Adipocyte (in vitro differentiated cells): ENCODE measurements at places on chromosomes 2 and 18.

DNA sequence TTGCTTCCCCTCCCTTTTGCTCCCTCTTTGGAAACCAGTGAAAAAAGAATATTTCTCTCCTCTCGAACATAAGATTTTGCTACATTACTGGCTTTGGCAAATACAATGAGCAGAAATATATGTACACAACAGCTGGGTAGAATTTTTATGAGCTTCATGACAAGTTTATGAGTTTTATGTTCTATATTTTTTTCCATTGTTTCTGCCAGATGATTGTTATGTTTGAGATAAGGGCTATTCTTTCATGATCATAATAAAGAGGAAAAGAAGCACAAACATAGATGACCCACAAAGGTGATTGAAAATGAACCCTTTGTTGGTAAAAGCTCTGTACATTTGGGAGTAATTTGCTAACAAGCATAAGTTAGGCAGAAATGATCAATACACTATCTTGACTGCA is 14.8 kb upstream of the TFPI start:
- no peak for DNase-seq

- DNase-seq: no peak
These were observed 18.9 kb downstream of the TTR start for GRCh38 chr18:31610286-31611205.

DNA sequence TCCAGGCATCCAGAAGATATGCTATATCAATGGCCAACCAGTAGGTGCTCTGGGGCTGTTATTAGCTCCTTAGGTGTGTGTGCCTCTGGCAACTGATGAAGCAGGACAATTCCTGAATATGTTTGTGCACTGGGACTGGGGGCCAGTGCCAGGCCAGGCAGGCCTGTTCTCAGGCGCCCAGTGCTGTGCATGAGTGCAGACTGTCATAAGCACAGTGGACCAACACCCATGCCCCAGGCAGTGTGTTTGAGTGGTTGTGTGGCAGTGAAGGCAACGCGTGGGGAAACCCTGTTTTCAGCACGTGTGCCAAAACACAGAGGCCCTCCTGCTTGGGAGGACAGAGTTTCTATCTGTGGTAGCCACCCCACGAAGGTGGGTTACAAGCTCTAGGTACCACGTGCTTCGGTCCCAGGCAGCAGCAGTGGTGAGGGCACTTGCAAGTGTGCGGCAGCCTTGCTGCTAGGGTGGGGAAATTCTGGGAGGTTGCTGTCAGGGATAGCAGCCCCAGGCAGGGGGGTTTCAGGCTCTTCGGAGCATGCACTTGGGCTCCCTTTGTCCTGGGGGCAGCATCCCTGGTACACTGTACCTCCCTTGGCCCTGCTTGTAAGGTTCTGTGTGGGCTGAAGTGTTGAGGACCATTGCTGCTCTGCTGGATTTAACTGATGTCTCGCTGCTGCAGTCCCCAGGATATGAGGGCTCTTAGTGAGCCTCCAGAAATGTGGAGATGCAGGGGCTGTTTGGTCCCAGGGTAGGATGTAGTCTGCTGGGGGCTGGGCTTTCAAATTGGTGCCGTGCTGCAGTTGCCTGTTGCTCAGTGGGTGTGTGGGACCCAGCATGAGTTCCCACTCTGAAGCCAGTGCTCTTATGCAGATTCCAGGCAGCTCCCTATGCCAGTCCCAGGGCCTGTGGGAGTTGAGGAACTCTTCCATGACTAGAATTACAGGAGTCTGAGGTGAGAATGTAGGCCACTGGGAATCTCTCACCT is 280.9 kb downstream of the RPRM start:
- DNase-seq: no peak

DNA sequence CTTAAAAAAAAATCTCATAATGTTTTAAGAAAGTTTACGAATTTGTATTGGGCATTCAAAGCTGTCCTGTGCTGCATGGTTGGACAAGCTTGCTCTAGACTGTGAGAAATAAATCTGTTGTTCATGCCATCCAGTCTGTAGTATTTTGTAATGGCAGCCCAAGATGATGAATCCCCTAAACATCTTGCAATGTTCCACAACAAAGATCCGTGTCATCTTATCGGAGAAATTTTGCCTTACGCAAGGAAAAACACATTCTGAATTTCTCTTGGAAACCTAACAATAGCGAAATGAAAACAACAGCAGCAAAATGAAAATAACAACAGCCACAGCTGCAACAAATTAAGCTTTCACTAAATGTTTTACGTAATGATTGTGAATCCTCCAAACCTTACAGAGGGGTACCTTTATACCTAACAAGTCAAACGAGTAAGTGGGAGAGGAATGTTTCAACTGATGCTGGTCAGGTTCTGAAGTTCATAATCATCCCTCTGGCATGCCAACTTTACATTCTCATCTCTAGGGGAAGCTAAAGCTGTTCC is 76.1 kb upstream of the RNU4ATAC start:
- peak; percentile 12 for DNase-seq

DNA sequence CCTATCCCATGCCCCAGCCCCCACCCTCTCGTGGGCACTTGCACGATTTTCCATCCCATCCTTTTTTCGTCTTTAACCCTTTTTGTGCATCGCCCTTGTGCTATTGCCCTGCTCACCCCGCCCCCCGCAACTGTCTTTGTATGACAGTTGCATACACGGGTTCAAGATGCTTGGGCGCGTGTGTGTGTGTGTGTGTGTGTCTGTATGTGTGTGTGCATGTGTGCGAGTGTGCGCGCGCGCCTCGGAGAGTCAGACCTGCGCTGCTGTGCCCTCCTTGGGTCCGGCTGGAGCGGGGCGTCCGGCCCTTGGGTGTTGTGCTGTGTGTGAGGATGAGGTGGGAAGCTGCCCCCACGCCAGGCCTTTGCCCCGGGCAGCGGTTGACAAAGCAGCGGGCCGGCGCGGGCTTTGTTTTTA is 230.7 kb downstream of the HAUS1 start:
- DNase-seq: no peak

DNA sequence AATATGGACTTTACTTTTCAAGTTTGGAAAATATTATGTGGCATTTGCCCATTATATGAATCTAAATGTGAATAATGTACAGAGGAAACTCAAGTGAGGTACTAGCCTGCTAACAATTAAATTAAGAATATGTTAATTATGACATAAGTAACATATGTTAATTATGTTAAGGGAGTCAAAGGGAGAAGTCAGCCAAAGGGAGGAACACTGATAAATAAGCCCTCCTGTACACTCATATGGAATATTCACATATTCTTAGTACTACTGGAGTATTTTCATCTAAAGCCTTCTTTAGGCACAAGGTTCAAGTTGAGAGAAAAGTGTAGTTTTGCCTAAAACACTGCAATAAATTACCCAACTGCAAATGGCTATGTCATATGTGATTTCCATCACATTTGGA is 30.1 kb downstream of the ITGB6 start:
- DNase-seq: no peak

DNA sequence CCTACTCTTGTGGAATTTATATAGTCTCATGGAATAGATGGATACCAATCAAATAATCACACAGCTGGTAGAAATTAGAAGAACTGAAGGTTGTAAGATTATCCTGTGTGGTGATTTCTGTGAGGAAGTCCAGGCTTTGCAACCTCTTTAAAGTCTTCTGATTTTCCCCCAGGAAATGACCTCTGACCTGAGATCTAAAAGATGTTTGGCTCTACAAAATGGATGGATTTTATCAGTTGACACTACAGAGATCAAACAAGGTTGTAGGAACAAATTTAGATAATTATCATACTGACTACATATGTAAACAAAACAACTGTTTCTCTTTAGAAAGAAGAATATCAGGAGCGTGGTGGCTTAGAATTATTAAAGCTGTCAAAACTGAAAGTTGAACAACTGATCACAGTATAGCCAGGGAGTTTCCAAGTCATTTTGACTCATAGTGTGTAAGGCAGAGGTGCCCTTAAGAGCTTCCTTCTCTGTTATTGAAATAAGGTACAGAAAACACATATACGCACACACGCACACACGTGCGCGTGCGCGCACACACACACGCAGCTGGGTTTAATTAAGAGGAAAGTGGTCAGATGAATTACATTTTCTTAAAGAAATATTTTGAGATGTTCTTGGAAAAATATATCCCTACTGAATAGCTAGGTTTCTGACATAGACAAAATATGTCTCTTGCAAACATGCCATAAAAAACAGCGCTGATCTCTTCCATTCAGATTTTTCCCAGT is 35.5 kb upstream of the PELI1 start:
- DNase-seq: peak; percentile 27

DNA sequence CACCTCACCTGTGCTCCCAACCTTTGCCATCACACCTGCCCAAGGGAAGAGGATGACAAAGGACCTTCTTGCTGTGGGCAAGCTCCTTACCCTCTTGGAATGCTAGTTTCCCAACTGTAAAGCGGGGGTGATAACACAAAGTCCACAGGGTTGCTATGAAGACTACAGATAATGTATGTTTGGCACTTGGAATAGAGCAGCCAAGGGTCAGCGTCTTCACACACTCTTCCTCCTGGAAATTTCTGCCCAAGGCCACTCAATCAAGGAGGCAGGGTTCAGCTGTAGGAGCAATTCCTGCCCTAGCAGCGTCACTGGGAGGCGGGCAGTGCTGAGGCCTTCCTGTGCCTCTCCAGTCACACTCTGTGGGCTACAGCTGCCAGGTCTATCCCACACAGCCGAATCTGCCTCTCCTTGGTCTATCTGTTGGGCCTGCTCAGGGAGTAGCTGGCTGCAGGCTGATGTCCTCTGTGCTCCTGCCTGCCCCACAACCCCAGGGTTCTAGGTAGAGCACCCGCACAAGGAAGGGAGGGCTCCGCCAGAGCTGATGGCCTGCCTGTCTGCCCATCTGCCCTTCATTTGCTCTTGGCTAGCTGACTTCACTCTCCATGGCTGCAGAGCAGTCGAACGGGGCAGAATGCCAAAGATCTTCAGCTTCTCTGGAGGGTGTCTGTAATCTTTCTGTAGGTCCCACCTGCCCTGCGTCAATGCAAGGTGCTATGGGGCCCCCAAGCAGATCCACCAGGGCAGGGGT is 91.9 kb downstream of the MRO start:
- DNase-seq: no peak

- DNase-seq: peak; percentile 29
These were observed 30.1 kb upstream of the EML4 start for GRCh38 chr2:42139101-42139500.

GRCh38 chr18:28168725-28169124 is 8.2 kb downstream of the CDH2 start:
- DNase-seq: no peak

GRCh38 chr18:9466846-9467245 is 8.5 kb upstream of the RALBP1 start:
- DNase-seq: no peak

- DNase-seq: no peak
These were observed 272.1 kb upstream of the RND3 start for GRCh38 chr2:150759531-150759930.

- DNase-seq: peak; percentile 38
These were observed 360.3 kb downstream of the IRS1 start for GRCh38 chr2:226439337-226439736.

GRCh38 chr2:41965909-41966295 is 81.9 kb upstream of the PKDCC start:
- DNase-seq: peak; percentile 28

GRCh38 chr2:218398437-218399390 is 954 bp upstream of the CTDSP1 start:
- DNase-seq: peak; percentile 96

- peak; percentile 55 for DNase-seq
These were observed 10.0 kb upstream of the GCA start for GRCh38 chr2:162333968-162334367.

DNA sequence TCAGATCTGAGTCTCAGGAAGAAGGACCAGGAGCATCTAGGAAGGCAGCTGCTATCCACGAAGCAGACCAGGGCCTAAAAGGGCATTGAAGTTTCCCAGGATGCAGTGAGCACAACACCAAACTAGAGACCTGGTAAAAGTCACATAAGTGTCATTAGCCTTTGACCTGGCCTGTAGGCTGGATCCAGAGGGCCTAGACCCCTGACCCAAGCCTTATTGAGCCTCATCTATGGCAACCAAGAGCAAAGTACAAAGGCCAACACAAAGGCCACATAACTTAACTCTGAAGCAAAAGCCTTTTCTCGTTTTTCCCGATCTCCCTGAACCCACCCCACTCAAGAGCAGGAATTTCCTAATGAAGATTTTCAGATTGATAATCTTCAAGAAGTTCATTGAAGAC is 127.3 kb upstream of the SRD5A2 start:
- no peak for DNase-seq

DNA sequence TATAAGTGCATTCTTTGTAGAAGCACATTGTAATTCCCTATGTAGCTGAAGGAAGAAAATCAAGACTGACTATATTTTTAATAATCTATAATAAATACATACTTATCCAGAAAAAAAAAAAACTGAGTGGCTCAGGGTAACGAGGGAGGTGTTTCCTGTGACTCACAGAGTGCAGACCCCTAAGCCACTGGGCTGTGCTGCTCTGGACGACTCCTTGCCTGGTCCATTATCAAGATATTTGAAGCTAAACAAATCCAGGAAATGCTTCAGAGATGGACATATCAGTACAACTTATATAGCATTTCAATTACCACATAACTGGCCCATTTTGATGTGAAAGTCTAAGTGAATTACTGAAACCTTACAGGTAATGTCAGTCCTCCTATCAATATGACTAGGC is 80.6 kb downstream of the PIGN start:
- DNase-seq: no peak

DNA sequence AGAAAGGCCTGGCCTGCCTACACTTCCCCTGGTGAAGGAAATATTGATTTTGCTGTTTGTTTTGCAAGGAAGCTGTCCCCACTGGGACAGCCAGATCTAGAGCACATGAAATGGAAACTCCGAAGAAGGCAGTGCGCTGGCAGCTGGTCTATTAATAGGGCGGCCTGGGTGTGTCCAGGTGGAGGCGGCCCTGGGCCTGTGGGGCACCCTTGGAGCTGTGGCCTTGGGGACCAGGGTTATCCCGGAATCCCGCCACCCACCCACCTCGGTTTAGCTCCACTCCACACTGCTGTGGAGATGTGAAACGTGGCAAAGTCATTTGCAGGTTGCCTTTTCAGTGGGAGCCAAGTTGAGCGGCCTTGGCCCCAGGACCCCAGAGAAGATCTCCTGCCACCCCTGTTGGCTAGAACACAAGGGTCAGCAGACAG is 204.3 kb downstream of the KLHL29 start:
- no peak for DNase-seq

- DNase-seq: no peak
These were observed 1116.2 kb downstream of the SUCLG1 start for GRCh38 chr2:83342860-83343329.

GRCh38 chr2:216839688-216840087 is 20.2 kb downstream of the TNP1 start:
- DNase-seq: no peak

GRCh38 chr2:28621172-28622100 is 125.6 kb downstream of the PLB1 start:
- peak; percentile 91 for DNase-seq

GRCh38 chr2:65501836-65502235 is 69.4 kb upstream of the SPRED2 start:
- DNase-seq: no peak

DNA sequence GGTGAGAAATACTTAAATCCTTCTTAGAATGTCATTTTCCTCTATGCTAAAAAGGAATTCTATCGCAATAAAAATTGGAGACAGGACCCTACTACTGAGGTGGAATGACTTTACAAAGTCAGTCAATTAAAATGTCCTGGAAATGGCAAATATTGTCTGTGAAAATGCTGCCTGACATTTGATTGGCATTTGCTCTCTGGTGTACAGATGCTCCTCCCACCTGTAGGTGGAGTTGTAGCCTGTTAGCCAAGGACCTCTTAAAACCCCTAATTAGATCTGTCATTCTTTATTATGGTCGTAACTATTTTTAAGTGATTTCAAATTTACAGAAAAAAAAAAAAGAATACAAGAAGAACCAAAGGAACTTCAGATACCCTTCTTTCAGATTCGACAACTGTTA is 393.1 kb upstream of the KLHL29 start:
- DNase-seq: no peak

- DNase-seq: no peak
These were observed 593.6 kb downstream of the TMX3 start for GRCh38 chr18:68121308-68121707.
